NCI-H187 (cell line): ENCODE measurements at places on chromosomes 12 and 14.

DNA sequence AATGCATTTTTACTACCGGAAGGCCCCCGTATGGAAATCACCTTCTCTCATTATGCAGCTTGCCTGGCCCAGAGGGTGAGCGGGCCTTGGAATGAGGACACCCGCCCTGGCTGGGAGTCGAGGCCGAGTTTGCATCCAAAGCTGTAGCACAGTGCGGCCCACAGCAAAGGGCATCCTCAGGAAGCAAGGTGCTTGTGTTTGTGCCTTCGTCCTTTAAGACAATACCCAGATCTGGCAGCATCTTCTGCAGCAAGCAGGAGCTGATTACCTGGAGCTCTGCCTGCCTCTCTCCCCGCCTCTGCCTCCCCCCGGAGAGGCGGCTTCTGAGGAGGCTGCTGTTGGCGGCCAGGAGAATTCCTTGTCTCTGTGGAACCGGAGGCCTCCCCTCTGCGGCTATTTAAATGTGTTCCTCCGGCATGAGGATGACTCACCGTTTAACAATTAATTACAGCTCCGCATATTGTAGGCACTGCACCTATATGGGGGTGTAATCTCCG, 145.3 kb downstream of the CACNA1C start:
- no peak for DNase-seq

- peak; percentile 66 for DNase-seq
Observed at GRCh38 chr14:64979336-64980074, 7.2 kb upstream of the FNTB start.

DNA sequence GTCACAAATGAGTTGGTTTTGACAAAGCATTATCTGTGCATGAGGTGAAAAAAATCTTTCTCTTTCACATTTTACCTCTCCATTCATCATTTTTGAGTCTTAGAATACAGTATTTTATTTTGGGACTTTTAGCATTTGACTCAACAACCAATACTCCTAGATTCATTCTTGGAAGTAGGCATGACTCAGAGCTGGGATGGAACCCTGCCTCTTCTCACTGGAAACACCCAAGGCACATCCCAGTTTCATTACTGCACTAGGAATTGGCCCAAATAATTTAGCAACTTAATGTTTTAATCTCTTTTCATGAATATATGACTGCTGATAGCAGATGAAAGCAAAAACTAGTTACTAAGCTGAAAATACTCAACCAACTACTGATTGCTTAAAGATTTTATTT, 3.3 kb upstream of the PDZRN4 start:
- DNase-seq = no peak

- DNase-seq = no peak
Observed at GRCh38 chr12:105204916-105205315, 31.1 kb downstream of the APPL2 start.

- DNase-seq = no peak
Observed at GRCh38 chr12:14850929-14851663, 7.8 kb upstream of the ART4 start.

DNA sequence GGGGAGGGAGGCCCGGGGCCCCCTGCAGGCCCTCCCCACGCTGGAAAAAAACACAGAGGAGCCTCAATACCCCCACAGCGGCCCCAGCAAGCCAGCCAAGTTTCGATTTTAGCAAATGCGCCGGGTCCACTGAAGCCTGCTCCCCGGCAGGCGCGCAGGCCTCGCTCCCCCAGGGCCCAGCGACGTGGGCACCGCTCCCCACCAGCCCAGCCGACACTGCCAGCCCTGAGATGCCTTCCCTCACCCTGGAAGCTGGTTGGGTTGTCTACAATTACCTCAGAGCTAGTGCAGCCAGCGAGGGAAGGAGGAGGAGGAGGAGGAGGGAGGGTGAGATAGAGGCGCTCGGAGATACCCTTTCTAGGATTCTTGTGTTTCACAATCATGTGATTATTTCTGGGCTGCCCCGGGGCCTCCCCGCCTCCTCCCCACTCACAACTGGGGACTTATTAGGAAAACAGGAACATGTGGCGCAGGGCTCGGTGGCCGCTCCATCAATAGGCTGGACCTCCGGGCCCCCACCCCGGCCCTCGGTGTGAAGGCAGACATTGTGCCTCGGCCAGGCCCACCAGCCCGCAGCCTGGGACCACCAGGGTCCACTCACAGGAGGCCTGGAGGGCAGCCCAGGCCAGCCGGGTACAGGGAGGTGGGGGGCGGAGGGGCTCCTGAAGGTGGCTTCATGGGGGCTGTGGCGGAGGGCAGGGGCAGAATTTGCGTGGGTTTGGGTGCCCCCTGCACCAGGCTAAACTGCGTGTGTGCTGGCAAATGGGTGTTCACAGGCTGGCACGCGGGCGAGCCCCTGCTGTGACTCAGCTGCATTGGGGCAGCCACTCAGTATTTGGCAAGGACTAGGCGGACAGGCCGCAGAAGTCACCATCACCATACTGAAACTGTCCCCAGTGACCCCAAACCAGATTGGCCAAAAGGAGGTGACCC, 109.9 kb downstream of the NCOR2 start:
- no peak for DNase-seq

GRCh38 chr12:754851-755562, 2.6 kb downstream of the WNK1 start:
- DNase-seq = no peak

GRCh38 chr12:64696080-64696741, 63.0 kb downstream of the GNS start:
- DNase-seq = no peak

GRCh38 chr12:84875241-84875640, 37.4 kb downstream of the SLC6A15 start:
- no peak for DNase-seq

DNA sequence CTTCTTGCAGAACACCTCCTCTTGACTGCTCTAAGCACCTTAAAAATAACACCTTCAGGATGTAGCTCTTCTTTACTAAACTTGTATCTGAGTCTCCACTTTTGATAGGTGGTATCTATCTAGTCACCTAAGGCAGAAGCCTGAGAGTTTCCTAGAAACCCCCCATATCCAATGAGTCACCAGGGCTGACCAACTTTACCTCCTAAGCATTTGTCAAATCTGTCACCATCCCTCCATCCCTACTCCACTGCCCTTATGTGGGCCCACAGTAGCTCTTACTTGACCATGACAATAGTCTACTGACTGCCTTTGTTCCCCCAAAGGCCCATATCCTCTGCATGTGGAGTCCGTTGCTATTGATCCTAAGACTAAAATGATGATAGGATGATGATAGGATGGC, 15.9 kb downstream of the AVIL start:
- DNase-seq = no peak

GRCh38 chr12:64097366-64098105, 124.6 kb downstream of the KICS2 start:
- DNase-seq = no peak

DNA sequence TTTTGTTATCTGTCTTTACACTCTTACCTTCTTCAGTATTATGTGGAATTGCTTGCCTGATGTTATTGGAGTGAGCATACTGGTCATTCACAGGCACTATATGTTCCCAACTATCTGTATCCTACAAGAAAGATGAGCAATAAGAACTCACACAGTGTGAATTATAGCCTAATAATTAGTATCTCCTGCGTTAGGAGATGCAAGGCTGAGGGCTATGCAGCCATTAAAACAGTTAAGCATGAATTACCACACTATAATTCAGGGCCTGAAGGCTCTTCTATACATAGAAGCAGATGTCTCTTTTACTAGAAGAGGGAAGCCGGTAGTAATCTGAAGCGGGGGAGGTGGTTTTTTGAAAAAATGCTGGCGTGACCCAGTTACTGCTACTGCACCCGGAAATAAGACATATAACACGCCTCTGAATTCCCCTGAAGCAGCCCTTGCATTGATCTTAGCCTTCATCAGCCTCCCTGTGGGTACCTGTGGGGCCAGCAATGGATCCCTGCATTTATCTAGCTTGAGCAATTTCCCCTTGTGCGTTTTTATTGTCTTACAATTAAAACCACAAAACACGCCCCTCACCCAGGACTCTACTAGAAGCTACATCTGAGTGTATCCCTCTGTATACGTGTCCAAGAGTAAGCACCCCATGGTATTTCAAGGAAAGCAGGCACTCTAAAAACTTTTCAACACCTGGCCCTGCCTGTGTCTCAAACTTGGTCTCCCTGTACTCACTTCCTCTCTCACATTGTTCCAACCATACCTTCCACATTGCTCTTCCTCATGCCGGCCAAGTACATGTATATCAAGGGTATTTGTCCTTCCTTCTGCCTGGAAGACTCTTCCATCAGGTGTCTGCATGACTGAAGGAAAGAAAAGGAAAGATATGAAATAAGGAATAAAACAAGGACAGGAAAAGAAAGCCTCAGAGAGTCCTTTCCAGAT, 210.9 kb upstream of the ARID2 start:
- no peak for DNase-seq

DNA sequence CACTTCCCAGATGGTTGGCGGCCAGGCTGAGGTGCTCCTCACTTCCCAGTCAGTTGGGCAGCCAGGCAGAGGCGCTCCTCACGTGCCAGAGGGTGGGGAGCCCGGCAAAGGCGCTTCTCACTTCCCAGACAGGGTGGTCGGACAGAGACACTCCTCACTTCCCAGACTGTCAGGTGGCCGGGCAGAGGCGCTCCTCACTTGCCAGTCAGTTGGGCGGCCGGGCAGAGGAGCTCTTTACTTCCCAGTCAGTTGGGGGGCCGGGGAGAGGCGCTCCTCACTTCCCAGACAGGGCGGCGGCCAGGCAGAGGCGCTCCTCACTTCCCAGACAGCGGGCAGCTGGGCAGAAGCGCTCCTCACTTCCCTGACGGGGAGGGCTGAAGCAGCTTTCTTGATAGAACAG, 143.0 kb upstream of the ARID2 start:
- DNase-seq = no peak

- peak; percentile 73 for DNase-seq
Observed at GRCh38 chr14:88351966-88352691, 29.1 kb upstream of the KCNK10 start.

DNA sequence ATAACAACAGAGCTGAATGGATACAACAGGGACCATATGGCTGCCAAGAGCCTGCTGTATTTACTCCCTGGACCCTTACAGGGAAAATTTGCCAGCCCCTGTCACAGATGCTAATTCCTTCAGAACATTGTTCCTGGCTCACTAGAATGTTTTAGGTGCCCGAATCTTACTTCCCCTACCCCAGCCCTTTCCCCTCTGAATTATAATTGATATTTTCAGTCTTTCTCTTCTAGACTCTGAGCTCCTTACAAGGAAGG, 235.3 kb downstream of the KSR2 start:
- no peak for DNase-seq

DNA sequence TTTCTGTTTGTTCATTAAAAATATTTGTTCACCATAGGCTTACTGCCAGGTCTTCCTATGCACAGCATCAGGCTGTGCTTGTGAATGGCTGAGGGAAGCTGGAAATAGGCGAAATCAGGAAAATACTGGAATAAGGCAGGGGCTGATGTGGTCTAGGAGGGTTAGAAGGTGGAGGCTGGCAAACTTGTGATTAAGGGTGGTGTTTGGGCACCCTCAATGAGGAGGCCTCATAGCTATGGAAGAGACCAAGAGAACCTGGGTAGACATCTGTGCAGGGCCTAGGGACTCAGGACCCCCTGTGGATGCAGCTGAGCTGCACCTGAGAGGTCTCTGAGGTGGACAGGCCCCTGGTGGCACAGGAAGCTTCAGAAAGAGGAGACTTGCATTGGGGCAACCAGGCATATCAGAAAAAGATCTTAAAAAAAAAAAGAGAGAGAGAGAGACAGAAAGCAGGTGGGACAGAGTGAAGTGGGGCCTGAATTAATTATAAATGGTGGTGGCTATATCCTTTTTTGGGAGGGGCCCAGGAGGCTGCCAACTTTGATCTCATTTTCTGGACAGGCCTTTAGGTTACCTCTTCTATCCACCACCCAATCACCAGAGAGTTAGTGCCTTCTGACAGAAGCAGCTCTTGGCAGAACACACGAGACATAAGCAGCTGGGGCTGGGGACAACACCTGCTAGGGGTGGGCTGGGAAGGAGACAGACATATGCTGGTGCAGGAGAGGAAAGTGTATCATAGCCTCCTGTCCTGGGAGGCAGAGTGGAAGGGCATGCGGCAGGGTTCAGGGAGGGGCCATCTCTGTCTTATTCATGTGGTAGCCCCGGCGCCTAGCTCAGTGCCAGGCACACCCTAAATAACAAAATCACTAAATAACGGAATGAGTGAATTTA, 46.7 kb upstream of the ATP23 start:
- DNase-seq = no peak
